ENCODE measurements at places on chromosomes 1 and 21.
A peak's percentile ranks its signal among the peaks of the same experiment; 100 is the strongest.

DNA sequence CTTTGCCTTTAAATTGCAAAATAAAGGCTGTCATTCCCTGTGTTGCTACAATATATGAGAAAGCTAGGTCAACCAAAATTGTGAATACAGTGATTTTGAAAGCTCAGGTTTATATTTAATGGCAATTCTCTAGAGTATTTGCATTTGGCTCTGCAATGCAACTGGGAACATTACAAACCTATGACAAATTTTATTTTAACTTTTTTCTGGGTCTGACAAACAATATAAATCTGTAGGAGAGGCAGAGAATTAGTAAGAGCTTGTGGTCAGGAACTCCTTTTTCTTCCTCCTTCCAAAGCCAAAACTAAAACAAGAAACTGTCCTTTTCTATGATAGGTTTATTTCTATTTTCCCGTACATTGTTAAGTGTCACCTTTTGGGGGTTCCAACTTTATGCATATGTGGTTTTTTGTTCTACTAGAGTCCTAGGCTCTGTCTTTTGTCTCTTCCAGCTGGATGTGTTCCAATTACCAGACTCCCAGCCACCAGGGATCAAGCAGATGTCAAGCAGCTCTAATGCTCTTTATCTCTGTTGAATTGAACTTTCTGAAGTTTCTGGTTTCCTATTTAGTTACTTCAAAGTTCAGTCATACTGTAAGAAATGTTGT is 106.9 kb downstream of the ASH1L start:
- DNase-seq = no peak

DNA sequence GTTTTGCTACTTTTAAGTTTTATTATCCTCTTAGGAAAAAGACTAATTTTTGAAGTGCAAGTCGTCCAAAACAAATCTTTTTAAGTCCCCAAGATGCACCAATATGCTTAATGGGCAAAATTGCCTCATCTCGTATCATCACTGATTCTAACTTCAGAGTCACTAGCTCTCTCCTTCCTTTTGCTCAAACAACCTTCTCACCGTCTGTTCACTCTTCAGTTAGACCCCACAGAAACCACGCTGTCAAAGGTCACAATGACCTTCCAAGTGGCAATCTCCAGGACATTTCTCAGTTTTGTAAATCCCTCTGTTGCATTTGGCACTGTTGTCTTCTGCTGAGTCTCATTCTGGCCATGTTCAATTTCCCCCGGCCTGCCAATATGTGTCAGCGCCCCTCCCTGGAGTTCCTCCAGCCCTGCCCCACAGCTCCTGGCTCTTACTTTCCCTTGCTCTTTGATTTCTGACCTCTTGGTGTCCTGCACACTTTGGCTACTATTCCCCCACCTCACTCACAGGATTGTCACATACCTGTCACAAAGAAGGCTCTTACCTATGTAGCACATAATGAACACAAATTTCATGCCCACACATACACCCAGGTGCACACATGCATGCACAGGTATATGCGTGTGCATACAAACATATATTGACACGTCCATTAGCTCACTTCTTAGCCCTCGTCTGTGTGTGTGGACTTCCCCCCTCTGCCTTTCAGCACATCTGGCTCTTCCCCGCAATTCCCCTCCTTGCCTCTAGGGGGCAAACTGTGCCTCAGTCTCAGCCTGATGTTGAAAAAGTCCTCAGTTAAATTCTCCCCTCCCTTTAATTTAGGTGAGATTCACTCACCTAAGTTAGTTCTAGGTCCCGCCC is 354.0 kb upstream of the DUSP10 start:
- DNase-seq = no peak

DNA sequence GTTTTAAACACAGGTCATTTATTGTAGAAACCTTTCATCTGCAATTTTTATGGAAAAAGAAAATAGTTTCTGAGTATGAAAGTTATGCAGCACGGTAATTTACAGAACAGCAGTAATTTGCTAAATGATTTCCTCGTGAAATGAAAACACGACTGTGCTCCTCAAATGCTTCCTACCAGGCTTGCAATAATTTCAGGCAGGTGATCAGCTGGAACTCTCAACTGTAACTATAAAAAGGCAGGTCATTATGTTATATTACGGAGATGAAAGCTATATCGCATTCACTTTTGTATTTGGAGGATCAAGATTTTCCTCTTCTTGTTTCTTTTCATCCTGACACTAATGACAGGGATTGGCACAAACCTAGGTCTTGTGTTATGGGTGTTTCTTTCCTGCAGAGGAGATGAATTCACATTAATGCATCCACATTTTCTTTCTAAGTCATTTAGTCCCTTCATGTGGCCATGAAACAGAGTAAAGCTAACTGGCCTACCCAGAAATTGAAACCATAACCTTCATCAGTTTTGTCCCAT is 57.4 kb downstream of the SAMSN1 start:
- DNase-seq = no peak

DNA sequence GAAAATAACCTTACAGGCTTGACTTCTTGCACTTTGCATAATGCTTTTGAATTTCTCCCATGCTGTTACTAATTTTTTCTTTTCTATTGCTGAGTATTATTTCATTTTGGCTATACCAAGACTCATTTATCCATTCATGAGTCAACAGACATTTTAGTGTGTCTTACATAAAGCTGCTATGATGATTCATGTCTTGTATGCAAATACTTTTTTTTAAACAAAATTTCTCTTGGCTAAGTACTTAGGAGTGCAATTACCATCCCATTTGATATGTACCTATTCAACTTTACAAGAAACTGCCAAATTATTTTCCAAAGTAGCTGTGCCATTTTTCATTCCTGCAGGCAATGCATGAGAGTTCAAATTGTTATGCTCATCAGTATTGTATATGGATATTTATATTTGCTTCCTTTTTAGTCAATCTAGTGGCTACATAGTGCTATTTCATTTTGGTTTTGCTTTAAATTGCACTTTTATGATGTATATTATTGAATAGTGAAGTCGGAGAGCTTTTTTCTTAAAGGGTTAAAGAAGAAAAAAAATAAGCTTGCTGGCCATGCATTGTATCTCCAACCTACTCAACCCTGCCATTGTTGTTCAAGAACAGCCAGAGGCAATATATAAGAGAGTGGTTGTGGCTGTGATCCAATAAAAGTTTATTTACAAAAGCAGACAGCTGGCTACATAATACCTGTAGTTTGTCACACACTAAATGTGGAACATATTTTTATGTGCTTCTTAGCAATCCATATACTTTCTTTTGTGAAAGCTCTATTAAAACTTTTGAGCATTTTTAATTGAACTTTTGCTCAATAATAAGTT is 862.8 kb downstream of the KCNT2 start:
- no peak for DNase-seq

DNA sequence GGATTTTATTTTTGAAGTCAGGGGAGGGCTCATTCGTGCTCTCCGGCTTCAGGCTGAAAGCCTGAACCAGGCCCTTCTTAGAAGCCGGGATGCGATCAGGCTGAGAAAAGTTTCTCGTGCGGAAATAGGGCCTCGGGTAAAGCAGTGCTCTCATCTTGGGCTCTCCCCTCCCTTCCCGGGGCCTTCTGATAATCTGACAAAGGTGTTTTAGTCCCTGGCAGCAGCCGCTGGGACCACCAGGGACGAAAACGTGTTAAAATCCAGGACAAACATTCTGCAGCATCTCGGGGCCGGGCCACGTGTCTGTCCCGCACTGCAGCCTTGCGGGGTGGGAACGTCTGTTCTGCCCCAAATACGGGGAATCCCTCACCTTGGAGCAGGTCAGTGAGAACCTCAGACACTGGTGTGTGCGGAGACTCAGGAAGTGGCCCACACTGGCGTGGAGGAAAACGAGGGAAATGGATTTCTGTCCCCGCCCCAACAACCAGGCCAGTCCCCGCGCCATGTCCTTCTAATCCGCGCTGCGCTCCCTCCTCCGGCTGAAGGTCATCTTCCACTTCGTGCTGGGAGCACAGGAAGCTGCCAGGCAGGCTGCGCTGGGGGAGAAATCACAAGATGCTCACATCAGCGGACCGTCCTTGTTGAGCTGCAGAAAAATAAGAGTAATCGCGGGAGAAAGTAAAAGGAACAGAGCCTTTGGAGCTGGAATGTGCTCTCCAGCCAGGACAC is 16.6 kb upstream of the AJAP1 start:
- DNase-seq = no peak

DNA sequence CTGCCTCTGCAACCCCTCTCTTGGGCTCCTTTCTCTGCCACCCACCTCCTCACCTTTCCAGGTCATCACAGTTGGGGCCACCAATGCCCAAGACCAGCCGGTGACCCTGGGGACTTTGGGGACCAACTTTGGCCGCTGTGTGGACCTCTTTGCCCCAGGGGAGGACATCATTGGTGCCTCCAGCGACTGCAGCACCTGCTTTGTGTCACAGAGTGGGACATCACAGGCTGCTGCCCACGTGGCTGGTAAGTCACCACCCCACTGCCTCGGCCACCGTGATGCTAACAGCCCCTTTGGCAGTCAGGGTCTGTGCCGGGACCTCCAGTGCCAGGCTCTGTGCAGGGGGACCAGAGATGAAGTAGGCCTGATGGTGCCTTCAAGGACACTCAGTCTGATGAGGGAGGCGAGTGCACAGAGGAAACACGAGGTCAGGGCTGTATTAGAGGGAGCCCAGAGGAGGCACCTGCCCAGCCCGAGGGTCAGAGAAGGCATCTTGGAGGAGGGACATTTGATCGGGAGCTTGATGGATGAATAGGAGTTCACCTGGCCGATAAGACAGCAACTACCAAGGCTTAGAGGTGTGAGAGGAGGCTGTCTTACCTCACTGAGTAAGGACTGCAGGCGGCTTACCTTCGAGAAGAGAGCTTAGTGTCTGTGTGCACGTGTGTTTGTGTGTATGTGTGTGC is 18.1 kb downstream of the PCSK9 start:
- no peak for DNase-seq

- peak; percentile 43 for DNase-seq
Observed at GRCh38 chr1:95043141-95043980, 29.4 kb downstream of the ALG14 start.

- no peak for DNase-seq
Observed at GRCh38 chr1:213162338-213162737, 111.3 kb downstream of the RPS6KC1 start.

GRCh38 chr1:110547017-110547416 is 28.0 kb upstream of the KCNA10 start:
- DNase-seq = no peak

GRCh38 chr1:15834406-15835204 is 12.9 kb upstream of the SPEN start:
- peak; percentile 88 for DNase-seq

DNA sequence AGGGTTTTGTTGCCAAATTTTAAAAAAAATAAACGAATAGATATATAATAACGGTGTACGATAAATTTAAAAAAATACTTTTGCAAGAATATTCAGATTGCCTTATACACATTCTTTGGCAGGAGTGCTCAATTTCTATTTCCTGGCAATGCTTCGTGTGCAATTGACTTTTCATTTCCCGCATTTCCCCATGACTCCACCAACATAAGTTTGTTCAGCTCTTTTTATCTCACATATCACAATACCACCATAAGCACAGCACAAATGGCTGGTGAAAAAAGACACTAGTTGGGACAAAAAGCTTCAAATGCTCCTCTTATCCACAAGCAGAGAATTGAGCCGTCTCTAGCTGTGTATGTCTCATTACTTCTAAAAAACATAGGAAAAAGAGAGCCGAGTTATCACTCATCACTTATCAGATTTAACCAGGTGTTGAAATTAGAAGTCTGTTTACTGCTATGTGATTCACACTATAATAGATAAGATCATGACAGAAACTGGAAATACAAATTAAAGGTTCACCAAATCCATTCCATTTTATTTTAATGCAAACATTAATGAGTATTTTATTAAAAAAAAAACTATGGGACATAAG is 28.9 kb upstream of the RGS1 start:
- DNase-seq = no peak
